Right lung (tissue), 10 donors: ENCODE measurements at places on chromosomes 6 and 20. TPM values are rescaled to one million over a fixed set of nuclear protein-coding genes. Genes with fewer than 3 reads are reported as not detected.

NKX2-4 gene
- not detected for polyA plus RNA-seq

- no peak for DNase-seq
Observed at GRCh38 chr6:112413780-112414179, 66.7 kb downstream of the RFPL4B start.

- no peak for DNase-seq
Observed at GRCh38 chr6:141744194-141744925, 388.4 kb upstream of the GJE1 start.

- DNase-seq, result no peak
Observed at GRCh38 chr20:53838311-53838868, 232.0 kb downstream of the BCAS1 start.

- peak; percentile 93 for DNase-seq
Observed at GRCh38 chr6:146543211-146543939, at the start of gene RAB32. RAB32 (plus strand) TSS chr6:146543833; CDS start chr6:146543872, 39 bp downstream.

GRCh38 chr20:61885759-61886715 is 179.6 kb downstream of the TAF4 start:
- DNase-seq, result no peak

GPR6 gene
- not detected for polyA plus RNA-seq

KIF6 gene
- polyA plus RNA-seq, result 2.4 TPM

- no peak for DNase-seq
Observed at GRCh38 chr20:34512955-34513419, 3.2 kb upstream of the DYNLRB1 start.

ZC2HC1B gene
- polyA plus RNA-seq, result not detected

GRCh38 chr20:8077137-8077466 is 55.0 kb upstream of the PLCB1 start:
- DNase-seq, result no peak

DNA sequence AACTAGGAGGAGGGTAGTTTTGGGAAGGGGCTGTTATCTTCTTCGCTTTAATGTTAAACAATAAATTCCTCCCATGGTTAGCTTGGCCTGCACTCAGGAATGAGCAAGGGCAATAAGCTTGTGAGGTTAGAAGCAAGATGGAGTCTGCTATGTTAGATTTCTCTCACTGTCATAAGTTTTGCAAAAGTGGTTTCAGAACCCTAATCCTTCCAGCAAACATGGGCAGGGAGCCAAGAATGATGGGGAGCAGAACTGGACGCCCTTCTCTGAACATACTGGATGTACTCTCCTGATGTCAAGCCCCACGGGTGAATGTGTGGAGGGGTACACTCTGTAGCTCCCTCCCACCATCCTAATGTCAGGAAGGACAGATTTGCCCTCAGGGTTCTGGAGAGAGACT is 22.3 kb downstream of the C6orf163 start:
- no peak for DNase-seq

GRCh38 chr6:37587866-37588734 is 88.4 kb upstream of the CCDC167 start:
- no peak for DNase-seq

GRCh38 chr6:163679753-163680152 is 265.2 kb downstream of the QKI start:
- no peak for DNase-seq

GRCh38 chr6:167748046-167748445 is 78.7 kb upstream of the AFDN start:
- no peak for DNase-seq

DNA sequence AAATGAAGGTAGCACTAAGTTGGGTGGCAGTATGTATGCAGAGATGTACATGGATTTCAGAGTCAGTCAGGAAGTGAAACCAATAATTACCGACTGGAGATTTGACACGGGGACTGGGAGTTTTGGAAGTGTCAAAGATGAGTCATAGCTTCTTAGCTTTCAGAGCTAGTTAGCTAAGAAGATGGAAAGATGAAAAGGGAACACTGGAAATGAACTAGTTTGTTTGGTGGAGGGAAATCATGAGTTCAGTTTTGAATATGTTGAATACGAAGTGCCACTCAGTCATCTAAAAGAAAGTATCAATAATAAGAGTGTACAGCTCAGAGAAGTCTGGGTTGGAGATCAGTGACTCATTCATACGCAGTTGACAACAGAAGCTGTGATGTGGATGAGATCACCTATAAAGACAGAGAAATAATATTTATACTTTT is 7.5 kb downstream of the ESF1 start:
- no peak for DNase-seq

DNA sequence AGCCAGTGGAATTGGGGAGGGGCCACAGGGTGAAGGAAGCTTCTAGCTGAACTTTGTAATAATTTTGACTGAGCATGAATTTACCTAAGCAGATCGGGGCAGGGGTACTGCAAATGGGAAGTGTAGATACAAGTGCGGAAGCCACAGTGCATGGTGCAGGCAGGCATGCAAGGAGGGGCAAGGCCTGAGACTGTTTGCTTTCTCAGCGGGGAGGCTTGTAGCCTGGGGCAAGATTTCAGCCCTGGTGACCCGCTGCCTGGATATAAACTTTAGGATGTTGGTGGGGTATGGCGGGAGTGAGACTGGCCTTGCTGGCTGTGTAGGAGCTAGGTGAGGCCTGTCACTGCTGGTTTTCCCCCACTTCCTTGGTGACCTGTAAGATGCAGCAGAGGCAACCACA is 266.4 kb upstream of the PREP start:
- DNase-seq, result no peak

DNA sequence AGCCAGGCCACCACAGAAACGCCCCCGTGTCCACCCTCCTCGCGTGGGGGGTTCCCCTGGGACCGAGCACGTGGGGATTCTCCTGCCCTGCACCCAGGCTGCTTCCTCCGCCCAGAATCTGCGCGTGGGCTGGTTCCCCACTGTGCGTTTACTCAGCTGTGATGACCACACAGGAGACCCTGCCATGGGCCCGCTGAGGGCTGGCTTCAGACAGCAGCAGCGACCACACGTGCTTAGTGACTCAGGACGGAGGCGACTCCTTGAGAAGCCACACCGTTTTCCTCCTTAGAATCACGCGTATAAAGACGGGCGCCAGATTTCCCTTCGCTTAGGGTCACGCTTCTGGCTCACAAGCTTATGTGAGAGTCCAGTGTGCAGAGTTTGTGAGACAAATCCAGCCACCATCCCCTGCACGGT is 63.9 kb upstream of the PDE10A start:
- no peak for DNase-seq

DUSP15 gene
- 8.0 TPM for polyA plus RNA-seq

FAM209B gene
- polyA plus RNA-seq, result 0.39 TPM

HFE gene
- polyA plus RNA-seq, result 12.5 TPM

- no peak for DNase-seq
Observed at GRCh38 chr6:169046483-169047192, 207.0 kb downstream of the THBS2 start.

DNA sequence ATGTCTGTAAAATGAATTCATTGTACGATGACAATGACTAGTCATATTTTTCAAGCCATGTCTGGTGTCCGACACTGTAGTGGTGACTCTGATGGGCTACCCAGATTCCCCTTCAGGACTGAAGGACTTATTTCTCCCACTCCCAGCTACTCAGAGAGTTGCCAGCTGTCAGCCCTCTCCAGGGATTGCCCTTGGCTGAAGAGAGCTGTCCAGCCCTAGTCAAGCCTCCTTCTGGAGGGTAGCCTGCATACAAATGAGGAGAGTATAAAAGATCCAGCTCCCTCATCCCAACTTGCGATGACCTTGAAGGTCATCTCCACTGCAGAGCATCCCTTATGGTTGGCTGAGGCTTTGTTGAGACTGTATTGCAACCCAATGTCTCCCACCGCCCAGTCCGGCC is 29.9 kb downstream of the JPH2 start:
- no peak for DNase-seq

- peak; percentile 33 for DNase-seq
Observed at GRCh38 chr6:72182337-72183246, 296.2 kb downstream of the RIMS1 start.

GRCh38 chr6:15044146-15044882 is 201.6 kb upstream of the JARID2 start:
- DNase-seq, result no peak

COL9A3 gene
- polyA plus RNA-seq, result 102 TPM

SAMD5 gene
- polyA plus RNA-seq, result 29.7 TPM

DNA sequence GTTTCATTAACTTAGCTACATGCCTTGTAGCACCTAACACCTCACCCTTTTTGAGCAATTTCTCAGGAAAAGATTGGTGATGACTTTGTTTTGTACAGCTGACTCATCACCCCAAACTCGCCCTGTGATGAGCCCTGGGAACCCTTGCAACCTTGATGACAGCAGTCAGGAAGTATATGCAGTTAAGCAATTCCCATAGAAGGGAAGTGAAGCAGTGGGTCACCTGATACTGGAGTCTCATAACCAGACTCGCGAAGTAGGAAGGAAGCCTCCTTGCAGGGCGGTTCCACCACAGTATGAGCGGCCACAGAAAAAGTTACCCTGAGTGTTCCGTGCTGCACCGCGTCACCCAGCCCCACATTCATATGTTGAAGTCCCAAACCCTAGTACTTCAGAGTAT is 82.0 kb upstream of the EDN1 start:
- DNase-seq, result no peak

- DNase-seq, result no peak
Observed at GRCh38 chr6:112343977-112344376, 3.2 kb upstream of the RFPL4B start.

GRCh38 chr6:111418971-111419693 is 63.9 kb downstream of the REV3L start:
- DNase-seq, result no peak

NUDT3 gene
- 13.9 TPM for polyA plus RNA-seq

DNA sequence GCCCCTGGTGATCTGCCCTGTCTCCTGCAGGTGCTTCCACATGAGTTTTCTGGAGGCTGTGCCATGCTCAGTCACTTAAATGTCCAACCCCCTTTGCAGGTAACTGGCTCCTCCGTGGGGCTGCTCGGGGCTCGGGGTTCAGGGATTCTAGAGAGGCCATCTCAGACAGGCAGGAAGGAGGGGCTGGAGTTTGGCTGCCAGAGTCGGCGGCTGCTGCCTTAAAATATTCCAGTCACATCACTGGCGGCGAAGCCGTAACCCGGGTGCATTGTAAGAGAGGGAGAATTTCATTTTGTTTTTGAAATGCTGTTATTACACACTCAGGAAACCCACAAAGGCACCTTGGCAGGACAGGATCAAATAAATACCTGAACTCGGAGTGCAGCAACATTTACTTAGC is 212.9 kb upstream of the PMEPA1 start:
- no peak for DNase-seq

COL10A1 gene
- polyA plus RNA-seq, result 0.20 TPM

DNA sequence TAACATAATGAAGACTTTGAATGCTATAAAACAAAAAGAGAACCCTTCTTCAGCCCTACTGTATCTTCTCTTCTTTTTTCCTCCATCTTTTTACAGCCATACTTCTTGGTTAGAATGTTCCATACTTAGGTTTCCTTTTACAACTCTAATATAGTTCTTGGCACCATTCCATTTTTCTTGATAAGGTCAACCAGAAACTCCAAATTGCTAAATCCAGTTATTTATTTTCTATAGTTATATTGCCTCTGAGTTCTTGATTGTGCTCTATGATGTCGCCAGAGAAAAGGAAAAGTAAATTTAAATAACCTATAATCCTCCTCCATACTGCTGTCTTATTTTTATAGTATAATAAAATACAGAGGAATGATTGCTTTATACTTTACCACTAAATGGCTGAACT is 26.7 kb upstream of the COL10A1 start:
- no peak for DNase-seq

DNA sequence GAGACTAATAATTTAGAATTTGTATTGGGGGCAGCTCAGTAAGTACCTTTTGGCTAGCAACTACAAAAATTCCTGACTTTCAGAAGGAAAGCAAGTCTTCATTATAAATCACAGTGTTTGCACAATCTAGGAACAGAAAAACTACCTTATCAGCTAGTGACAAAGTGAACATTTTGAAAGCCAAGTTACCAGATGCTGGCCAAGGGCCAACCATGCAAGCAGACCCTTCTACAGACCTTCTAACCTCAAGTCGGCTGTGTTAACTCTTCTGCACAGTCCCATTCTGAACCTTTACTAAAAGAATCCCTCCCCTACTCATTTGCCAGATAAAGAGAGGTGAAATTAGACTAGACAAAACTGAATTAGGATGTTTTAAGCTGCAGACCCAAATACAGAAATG is 341.9 kb downstream of the COL12A1 start:
- no peak for DNase-seq

GRCh38 chr6:96939007-96939805 is 14.7 kb downstream of the KLHL32 start:
- no peak for DNase-seq
